ENCODE measurements at places on chromosomes 12 and 14.

GRCh38 chr14:71198687-71199086, 291.4 kb downstream of the PCNX1 start:
- no peak for DNase-seq

DNA sequence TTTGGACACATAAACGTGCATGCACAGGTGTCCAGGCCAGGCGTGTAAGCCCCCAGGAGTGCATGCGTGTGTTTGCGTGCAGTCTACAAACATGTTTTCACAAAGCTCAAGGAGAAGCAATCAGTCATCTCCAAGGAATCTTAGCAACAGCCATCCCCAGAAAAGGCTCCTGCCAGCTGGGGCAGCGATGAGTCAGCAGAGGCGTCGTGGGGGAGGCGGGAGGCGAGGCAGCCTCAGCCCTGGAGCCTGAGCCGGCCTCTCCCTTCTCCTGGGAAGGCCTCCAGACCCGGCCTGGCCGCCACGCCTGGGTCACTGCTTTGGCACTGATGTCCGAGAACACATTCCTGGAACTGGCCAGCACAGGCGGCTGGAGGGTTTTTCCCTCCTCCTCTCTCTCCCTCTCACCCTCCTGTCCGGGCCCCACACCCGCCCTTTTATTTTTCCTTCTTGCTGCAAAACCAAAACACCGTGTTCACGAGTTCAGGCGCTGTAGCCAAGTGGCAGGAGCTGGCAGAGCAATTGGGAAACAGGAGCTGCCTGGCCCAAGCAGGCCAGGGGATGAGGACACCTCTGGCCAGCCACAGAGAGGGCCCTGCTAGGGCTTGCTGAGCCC, 92.7 kb downstream of the LRRC74A start:
- DNase-seq: no peak

DNA sequence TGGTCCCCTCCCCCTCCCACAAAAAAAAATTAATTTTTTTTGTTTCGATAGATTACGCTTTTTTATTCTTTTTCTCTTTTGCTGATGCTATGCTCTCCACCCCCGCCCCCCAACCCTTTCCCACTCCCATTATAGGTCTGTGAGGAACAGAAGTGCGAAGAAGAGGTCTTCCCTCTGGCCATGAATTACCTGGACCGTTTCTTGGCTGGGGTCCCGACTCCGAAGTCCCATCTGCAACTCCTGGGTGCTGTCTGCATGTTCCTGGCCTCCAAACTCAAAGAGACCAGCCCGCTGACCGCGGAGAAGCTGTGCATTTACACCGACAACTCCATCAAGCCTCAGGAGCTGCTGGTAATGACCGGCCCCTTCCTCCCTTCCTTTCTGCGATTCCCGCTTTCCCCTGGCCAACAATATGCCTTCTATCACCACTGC, 2.3 kb downstream of the CCND2 start:
- no peak for DNase-seq

DNA sequence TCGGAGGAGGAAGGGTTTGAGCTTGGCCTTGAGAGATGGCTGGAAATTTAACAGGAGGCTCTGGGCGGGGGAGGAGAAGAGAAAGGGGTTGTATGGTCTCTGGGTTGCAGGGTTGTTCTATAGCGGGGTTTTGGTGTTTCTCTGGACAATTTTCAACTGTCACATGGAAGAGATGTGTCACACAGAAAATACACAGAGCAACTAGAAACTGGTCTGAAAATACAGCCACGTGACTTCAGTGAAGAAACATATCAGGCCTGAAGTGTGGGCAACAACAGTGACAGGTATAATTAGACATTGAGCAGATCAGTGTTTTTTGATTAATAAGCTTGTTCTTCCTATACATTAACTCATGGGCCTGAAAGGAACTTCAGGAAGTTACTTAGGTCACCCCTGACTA, 205.3 kb upstream of the HMGA2 start:
- DNase-seq: no peak

- no peak for DNase-seq
Observed at GRCh38 chr14:69274321-69274720, 14.4 kb downstream of the GALNT16 start.

DNA sequence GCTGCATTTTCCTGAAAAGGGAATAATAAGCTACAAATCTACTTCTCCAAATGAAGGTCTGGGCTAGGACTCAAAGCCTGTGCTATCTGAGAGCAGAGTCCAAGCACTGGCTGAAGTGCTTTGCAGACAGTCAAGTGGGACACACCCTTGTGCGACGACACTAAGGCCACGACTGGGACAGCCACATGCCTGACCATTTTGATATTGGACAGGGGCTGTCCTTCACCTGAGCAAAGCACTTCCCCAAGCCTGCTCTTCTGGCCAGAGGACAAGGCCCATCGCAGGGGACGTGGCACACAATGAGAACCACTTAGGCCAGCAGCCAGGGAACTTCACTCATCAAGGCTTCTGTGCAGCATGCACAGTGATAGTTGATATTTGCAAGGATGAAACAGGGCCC, 71.4 kb downstream of the RBM19 start:
- DNase-seq: no peak

DNA sequence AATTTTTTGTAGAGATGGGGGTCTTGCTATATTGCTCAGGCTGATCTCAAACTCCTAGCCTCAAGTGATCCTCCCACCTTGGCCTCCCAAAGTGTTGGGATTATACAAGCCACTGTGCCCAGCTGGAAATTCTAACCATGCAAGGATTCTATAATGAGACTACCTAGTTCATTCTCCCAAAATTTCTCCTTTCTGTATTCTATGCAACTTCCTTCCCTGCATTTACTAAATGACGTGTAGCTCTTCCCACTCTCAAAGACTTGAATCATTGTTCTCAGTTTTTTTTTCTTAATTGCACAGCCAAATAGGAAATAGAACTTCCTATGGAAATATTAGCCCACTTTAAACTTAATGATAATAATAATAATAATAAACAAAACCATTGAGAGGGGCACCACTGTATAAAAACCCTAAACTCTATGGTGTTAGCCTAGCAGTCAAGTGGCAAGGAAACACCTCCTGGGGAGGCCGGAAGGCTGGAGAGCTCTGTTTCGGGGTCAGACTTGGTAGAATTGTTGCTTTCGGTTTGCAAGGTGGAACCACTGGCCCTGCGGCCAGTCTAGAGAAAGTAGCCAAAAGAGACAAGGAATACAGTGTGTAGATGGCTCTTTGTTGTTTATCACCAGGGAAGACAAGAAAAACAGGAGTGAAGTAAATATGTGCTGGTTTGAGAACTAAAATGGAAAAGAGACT, 40.0 kb upstream of the TESC start:
- no peak for DNase-seq
